Activated T-helper 1 cell treated with anti-CD3 and anti-CD28 coated beads, Interleukin-2, amount 50 U/mL, for 16 hours (primary cell): ENCODE measurements at places on chromosomes 7 and 10.

GRCh38 chr10:4477664-4478063 is 348.3 kb upstream of the AKR1E2 start:
- DNase-seq, result no peak

DNA sequence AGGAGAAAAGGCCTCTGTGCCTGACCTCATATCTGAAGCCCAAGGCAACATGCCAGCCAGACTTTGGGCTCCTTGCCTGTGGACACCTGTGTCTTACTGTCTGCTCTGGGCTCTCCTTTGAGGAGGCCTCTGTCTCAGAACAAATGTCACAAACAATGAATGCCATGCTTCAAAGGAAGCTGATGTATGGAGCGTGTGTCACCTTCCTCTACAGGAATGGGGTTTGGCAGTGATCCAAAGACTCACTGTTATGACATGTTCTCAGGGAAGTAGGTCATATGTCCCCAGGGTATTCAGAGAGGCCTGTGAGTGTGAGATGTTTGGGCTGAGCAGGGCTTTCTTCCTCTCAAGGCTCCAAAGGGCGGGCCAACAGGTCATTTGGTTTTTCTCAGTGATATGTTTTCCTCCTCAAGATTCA is 38.4 kb downstream of the PTPRE start:
- DNase-seq, result no peak

DNA sequence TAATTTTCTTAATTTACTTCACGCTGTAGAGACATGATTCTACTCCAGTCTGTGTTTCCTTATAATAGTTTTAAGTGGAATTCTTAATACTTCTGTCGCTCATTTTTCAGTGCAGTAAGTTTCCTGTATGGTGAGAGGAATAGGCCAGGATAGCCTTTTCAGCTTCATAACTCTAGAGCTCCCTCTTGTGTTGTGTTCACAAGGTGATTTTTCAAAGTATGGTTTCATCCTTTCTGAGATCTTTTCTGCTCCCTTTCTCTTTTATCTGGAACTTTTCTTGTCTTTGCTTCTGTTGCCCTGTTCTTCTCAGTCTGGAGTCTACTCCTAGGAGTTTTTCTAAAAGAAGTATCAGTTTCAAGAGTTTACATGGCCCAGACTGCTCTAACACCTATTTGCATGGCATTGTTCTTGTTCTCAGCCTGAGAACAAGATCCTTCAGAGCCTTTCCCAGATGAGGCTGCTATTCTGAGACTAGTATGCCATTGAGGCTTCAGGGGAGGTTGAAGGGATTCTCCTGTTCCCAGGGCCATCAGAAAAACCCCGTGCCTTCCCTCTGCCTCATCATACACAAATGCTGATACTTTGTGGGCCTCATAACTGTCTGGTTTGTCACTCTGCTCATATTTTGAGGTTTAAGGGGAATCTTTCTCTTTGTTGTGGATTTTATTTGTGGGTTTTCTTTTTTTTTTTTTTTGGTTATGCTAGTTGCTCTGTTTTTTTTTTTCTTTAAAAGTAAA is 21.8 kb downstream of the NET1 start:
- no peak for DNase-seq

GRCh38 chr7:30562498-30562897 is 32.2 kb upstream of the GARS1 start:
- DNase-seq, result no peak

DNA sequence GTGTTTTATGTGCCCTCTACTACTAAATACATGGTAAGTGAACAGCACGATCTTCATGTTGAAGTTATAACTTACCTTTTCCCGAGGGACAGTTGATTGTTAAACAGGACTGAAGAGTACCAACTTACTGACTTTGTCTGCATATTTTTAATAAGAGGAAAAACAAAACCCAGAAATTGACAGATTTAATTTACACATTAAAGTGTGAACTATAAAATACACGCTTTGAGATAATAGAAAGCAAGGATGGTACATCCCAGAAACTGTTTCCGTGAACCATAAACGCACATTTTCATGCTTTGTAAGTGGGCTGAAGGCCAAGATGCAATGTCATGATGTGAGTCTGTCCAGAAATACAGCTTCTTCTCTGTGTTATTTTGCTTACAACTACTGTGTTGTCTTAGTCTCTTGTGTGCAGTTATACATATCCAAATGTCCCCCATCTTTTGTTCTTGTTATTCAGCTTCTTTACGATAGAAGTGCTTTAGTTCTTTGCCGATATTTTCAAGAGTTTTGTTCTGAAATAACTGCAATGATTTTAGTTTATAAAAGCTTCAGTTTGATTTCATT is 190.1 kb downstream of the MLLT10 start:
- DNase-seq, result no peak

- DNase-seq, result no peak
These were observed 60.4 kb upstream of the CDK1 start for GRCh38 chr10:60717852-60718251.

DNA sequence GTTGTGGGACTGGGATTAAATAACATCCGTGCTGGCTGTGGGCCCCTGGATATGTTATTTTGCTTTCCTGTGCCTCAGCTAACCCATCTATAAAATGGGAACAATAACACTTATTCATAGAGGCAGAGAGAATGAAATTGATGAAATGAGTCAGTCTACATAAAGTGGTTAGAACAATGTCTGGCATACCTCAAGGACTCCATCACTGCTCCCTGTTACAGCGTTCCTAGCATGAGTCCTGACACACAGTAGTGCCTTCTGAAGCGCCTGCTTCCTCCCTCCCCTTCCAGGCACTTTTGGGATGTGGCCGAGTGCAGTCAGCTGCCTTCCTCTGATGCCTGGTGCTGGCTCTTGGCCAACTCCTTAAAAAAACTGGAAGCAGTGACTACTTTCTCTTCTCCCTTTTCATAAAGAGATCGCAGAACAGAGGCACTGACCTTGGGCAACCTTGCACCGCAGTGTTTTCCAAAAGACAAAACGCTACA is 108.4 kb upstream of the ZMIZ1 start:
- DNase-seq, result no peak

DNA sequence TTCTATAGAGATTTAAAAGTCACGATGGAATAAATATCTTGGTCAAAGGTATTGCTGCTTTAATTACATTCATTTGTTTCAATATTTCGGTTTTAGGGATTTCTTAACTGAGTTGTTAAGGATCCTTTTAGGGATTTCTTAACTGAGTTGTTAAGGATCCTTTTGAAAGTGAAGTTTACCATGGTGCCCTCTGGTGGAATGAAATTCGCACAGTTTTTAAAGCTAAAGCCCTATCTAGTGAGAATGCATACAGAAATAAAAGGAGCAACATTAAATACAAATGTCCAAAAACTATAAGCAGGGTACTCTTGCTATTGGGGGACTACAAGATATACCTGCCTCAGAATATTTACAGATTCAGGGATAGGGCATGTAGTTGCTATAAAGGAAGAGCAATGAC is 193.7 kb downstream of the RNLS start:
- no peak for DNase-seq

DNA sequence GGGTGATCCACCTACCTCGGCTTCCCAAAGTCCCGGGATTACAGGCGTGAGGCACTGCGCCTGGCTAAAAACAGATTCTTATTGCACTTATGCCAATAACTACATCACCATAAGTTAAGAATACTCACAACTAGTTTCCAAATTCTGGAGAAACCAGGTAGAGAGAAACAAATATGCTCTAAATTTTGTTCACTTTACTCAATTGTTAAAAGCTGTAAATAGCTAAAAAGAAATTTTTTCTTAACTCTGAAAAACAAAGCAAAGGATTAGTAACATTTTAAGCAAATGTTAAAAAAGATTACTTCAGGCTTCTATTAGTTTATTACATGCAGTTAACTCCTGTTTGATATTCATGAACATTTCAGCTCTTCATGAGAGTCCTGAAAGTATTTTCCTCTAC is 28.3 kb upstream of the ZMIZ2 start:
- DNase-seq, result no peak

DNA sequence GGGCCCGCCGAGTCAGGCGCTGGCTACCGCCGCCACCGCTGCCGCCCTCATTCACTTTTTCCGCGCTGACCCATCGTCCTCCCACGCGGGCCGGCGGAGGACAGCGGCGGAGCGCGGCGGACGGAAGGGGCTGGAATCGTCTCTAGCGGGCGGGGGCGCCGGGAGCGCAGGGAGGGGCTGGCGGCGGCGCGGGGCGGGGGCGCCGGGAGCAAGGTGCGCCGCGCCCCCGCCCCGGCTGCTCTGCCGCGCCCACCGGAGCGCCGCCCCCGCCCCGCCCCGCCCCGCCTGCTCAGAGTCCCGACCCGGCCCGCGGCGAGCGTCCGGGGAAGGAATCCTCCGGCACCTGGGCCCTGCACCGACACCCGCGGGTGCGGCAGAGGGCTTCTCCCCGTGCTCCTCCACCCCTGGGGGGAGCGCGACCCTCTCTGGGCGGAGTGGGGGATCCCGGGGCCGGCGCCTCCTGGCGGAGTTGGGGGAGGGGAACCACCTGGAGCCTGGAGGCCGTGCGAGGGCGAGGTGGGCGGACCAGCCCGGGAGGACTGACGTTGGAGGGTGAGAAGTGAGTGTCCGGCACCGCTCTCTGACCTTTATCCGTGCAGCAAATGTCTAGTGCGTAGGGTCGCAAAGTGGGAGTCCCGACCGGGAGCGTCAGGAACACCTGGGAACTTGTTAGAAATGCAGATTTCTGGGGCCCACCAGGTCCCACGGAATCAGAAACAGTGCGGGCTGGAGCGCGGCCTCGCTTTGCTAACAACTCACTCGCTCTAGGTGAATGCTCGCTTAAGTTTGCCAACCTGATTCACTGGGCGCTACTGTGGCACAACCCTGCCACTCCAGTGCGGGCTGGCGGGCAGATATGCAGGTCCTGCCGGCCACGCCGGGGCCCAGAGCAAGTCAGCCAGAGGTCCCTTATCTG is at the start of gene COBL:
COBL (minus strand) TSS at position 144 of the 916 bp plus-strand sequence. CDS start 176 bp downstream, outside the sequence.
- DNase-seq, result no peak

DNA sequence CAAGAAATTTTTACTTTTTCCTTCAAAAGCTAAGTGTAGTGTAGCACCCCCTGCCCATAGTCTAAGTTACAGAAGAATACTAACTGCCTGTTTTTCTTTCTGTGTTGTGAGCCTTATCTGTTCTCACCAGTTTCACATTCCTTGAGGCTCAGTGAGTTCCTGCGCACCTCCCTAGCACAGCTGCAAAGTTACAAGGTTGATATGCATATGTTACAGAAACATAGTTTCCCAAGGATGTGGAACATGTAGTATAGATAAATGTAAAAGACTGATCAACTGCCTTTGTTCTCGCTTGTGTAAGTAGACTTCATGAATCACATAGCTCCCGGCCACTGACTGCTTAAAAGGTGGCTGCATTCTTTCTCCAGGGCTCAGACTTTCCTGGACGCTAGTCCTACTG is 6.7 kb upstream of the ZNF33B start:
- DNase-seq, result no peak

DNA sequence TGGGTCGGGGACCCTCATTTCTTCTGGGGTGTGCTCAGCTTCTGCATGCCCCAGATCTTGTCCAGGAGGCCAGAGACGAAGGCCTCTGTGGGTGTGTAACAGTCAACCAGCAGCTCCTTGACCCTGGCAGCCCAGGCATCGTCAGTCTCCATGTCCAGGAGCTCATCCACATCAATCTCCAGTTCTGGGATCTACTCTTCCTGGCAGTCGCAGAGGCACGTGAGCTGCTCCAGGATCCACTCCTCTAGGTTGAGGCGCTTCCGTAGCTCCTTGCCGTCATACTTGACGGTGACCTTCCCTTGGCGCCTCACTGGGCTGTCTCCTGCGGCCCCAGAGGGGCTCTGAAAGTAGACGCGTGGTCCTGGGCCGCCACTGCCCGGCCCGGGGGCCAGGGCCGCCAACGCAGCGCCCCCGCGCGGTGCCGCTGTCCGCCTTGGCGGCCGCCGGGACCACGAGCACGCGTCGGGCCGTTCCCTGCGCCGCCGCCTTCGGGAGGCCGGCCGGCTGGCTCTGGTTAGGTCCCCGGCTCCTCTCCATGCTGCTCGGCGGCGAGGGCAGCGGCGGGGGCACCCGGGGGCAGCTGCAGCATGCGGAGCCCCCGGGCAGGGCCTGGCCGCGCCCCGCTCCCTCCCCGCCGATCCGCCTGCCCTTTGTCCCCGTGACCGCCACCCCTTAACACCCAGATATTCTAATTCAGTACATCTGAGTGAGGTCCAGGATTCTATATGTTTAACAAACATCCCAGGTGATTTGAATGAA is 170.5 kb downstream of the SEPTIN7 start:
- DNase-seq, result no peak

GRCh38 chr10:28881171-28881882 is 204.0 kb downstream of the BAMBI start:
- no peak for DNase-seq

DNA sequence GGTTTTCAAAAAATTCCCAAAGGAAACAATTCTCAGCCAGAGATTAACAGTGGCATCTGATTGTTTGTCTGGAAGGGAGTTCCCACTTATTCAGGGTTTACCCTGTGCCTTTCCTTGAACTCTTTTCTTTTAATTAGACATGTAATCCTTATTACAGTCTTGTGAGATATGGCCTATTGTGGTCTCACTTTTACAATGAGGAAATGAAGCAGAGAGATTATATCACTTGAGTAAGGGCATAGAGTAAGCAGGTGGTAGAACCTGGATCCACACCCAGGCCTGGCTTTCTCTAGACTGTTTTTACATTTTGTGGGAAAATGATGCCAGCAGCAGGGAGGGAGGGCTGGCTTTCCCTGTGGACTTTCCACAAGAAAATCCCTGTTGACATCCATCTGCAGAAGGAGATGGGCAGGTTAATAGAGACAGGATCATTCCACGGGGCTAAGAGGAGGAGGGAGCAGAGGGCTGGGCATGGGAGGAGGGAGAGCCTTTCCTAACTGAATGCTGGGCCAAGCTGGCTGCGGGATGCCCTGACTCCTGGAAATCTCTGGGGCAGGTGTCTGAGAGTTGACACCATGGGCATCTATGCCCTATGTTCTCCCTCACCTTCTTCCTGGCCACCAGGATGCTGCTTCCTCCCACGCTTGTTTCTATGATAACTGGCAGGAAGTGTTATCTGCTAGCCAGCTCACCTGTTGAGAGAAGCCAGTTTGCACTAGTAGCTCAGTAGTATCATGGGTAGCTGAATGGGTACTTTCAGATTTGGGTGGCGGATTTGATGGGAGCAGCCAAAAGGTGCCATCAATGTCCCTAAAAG is 28.7 kb upstream of the ARHGAP22 start:
- no peak for DNase-seq

GRCh38 chr10:68606918-68607317 is 46.8 kb downstream of the TET1 start:
- no peak for DNase-seq

GRCh38 chr7:129670656-129671055 is 59.1 kb downstream of the NRF1 start:
- DNase-seq, result no peak

GRCh38 chr10:133000648-133001047 is 58.3 kb upstream of the CFAP46 start:
- DNase-seq, result no peak

DNA sequence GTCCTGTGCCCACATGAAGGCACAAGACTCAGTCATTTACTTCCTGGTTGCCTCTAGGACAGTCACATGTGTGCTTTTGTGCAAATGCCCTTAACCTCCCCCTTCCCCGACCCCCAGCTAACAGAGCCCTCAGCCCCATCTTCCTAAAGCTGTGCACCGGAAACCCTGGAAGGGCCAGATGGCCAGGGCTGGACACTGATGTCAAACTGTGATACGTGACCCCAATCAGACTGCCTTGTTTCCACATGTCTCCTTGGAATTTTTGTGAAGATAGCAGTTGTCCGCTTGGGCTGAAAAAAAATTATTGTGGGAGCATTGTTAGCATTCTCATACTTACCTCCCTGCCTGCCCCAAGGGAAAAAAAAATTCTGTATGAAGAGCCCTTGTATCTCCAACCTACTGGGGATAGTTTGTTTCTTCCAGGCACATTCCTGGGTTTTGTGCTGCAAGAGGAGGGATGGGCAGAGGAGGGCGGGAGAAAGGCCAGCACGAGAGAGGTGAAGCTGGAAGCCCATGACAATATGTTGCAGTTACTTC is 17.0 kb upstream of the ADAM12 start:
- no peak for DNase-seq
